CD4-positive, alpha-beta T cell treated with Interleukin-4 for 4 hours (primary cell): ENCODE measurements at places on chromosomes 7 and 10.

DNA sequence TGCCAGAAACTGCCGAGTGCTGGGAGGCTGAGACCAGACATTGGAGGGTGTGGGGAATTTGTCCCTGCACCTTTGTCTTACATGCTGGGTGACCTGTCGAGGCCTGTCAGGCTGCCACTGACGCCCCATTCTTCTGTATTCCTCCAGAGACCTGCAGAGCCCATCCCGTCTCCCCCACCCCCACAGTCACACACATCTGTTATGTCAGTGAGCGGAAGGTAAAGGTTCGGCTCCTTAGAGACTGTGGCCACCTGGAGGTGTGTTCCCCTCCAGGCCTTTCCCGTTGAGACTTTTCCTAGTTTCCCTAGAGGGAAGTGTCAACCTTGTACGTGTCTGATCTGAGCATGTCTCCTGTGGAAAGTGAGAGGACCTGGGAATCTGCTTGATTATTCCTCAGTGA lies 84.5 kb downstream of the ATXN7L1 start:
- no peak for DNase-seq

GRCh38 chr7:17725821-17726220 lies 214.5 kb downstream of the SNX13 start:
- DNase-seq: no peak

DNA sequence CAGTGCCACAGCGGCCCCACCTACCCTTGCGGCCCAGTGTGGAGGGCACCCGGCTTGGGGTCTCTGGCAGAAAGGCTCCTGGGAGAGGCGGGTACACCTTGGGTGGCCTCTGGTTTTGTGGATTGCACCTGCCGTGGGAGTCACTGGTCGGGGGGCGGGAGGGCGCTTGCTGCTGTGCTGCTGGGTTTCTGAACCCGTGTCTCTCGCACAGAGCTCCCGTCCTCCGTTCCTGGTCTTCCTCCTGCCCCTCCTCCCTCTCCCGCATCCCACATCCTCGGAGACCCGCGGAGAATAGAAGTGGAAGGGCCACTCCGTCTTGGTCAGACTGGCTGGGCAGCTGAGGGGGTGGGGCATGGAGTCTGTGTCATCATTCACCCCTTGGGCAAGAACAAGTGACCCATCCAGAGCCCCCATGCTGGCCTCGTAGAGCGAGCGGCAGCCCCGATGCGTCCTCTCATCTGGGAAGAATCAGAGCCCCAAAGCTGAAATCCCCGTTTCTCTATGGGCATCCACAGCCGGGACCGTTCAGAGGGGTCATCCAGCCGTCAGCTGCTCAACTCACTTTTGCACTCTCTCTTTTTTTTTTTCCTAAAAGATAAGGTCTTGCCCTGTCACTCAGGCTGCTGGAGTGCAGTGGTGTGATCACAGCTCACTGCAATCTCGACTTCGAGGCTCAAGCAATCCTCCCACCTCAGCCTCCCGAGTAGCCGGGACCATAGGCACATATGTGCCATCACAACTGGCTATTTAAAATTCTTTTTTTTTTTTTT lies 4.0 kb downstream of the MAFK start:
- no peak for DNase-seq

DNA sequence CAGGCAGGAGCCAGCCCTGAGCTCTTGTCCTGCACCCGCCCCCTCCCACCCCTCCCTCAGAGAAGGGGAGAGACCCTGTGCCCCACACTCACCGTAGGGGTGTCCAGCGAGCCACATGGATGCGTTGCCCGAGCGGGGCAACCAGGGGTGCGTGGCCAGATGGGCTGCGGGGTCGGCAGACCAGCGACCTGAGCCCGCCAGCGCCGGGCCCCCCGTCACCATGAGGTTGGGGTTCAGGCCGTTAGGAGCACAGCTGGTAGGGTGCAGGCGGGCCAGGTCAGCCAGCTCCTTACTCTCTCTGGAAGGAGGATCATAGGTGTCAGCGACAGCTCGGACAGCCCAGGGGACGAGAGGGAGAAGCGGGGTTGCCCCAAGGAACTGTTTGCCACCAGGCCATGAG lies 46.4 kb downstream of the TNRC18 start:
- DNase-seq: no peak

- DNase-seq: no peak
These were observed 18.6 kb downstream of the FOXK1 start for GRCh38 chr7:4700577-4701235.

- DNase-seq: peak; percentile 16
These were observed 448 bp upstream of the PTER start for GRCh38 chr10:16436367-16436757.

DNA sequence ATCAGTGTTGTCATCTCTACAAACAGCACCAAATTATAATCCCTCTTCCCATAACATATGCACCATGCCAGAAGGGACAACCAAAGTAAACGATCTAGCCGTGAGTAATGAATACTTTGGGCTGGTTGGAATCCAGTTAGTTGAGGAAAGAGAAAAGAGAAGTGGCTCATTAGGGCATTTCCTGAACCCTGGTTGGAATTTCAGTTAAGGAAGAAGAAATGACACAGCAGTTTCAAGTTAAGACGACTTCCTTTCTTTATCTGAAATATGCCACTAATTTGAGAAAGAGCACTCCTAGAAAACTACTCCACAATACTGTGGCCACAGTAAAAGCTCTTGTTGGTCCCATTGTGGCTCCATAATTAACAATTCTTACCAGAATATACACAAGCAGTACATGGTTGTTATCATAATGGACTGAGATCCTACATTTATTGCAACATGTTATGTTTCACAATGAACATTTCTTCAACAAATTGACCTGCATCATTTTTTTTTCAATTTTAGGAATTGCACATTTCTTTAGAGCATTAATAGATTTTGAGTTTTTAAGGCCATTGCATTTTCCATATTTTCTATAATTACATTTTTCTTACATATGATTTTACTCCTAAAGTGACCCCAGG lies at the start of gene TFEC:
Gene TFEC (minus strand): TSS at position 113 of the 626 bp plus-strand sequence. CDS start 46,322 bp downstream, outside the sequence.
- peak; percentile 5 for DNase-seq

DNA sequence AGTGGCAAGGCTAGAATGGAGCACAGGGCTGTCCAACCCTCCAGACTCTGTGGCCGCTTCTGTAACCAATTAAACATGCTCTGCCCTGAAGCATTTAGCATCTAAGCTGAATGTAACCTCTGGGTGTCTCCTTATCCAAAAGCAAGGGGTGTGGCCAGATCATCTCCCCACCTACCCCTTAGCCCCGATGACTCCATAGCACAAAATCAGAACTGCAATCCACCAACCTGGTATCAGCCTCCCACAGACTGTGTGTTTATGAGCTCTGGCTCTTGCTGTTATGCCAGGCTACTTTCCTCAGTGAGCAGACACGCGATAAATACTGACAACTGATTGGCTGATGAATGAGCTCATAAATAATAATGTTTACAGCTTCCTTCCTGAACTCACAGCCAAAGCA lies 3.2 kb downstream of the FRMD4A start:
- no peak for DNase-seq

DNA sequence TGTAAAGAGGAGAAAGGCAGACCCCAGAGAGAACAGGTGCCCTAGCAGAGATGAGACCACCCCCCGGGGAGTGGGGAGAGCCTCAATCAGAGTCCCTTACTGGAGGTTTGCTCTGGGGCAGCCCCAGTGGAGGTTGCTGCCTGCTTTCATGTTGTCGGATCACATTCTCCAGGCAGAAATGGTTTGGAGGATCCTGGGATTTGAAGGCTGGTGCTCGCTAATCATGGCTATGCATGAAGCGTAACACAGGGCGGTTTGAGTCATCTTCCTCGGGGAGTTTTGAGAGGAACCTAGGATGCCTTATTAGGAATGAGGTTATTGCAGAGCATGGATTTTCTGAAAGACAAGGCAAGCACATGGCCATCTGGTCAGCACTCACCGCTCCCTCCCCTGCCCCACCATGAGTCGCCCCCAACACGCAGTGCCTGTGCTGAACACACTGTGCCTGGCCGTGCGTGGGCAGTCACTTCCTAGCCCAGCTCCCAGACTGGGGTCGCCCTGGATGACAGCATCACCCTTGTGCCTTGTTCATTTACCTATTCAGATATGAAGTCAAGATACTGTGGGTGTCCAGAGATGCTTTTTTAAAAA lies 319.9 kb downstream of the DPP6 start:
- no peak for DNase-seq

- no peak for DNase-seq
These were observed 629.7 kb upstream of the FZD8 start for GRCh38 chr10:36271627-36272340.

DNA sequence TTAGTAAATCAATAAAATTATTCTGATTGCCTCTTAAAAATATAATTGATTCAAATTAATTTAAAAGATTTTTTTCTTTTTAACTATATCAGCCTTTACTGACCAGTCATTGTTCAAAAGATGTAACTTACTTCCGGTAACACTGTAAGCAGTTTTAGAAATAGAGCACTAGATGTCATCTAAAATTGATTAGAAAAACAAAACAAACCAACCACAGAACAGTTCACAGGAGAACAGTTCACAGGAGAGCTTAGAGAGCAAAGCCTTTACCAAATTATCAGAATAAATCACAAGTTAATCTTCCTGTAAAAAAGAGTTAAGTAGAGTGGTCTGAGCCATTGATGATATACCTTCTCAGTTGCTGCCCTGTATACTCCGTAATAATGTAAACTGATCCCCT lies 133.3 kb upstream of the DGKB start:
- no peak for DNase-seq

DNA sequence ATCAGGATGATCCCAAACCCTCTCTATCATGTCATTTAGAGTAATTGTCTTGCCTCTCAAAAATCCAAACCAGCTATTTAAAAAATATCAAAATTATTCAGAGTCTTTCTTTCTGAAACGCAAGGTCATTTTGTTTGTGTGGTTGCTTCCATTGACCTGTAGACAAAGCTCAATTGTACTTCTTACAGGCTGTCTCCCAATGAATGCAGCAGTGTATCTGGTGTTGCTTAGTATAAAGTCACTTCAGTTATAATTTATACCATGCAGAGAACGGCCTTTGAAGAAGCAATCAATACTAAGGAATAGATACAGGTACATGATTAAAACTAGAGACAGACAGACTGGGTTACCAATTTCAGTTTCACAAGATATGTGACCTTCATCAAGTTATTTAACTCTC lies 80.9 kb downstream of the DOCK4 start:
- no peak for DNase-seq

- DNase-seq: no peak
These were observed 8.0 kb downstream of the PSAP start for GRCh38 chr10:71842856-71843686.

- no peak for DNase-seq
These were observed 64.6 kb upstream of the ELN start for GRCh38 chr7:73963252-73963822.

DNA sequence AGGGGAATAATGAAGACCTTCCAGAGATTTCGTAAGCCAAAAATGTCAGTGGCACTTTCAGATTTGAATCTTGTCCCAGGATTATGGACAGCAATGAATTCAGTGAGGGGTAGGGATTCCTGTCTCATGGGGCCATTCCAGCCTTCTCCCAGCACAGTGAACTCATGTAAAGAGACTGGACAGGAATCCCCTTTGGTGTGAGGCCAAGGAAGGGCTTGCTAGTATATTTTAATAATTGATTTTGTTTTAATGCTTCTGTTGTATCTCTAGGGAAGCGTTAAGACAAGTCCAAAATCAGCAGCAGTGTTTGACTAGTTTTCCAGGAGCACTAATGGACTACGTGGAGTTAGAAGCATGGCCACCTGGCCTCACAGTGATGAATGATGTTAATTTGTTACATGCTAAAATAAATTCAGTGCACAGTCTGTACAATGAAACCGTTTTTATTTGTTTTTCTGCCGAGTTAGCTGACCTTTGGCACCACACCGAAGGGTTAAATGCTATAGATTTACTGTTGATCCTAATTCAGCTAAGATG lies 214.0 kb upstream of the DKK1 start:
- DNase-seq: no peak

DNA sequence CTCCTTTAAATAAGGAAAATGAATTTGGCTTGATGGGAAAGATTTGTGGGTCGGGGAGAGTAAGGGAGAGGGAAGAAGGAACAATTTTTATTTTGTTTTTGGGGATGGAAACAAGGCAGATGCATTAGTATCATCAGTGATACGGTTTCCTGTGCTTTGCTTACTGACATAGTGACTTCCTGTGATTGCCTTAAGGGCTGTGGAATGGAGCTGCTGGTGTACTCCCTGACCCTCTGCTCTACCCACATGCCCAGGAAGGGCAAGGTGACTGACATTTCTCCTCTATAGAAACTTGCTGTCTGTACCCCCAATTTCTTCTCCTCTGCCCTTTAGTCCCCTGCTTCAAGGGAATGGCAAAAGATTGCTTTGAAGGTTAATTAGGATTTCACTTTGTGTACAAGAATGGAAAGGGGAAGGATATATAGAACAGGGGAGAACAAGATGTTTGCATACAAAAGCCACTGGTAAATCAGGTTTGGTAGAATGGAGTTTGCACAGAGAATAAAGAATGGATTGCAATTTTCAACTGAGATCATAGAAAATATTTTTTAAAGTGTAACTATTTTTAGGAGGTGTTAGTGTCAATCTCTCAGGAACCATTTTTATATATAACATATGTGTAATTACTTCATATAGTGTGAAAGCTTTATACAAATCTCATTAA lies 129.0 kb upstream of the AGR3 start:
- DNase-seq: peak; percentile 9
